RKO (cell line): ENCODE measurements at places on chromosomes 12 and 14.

DNA sequence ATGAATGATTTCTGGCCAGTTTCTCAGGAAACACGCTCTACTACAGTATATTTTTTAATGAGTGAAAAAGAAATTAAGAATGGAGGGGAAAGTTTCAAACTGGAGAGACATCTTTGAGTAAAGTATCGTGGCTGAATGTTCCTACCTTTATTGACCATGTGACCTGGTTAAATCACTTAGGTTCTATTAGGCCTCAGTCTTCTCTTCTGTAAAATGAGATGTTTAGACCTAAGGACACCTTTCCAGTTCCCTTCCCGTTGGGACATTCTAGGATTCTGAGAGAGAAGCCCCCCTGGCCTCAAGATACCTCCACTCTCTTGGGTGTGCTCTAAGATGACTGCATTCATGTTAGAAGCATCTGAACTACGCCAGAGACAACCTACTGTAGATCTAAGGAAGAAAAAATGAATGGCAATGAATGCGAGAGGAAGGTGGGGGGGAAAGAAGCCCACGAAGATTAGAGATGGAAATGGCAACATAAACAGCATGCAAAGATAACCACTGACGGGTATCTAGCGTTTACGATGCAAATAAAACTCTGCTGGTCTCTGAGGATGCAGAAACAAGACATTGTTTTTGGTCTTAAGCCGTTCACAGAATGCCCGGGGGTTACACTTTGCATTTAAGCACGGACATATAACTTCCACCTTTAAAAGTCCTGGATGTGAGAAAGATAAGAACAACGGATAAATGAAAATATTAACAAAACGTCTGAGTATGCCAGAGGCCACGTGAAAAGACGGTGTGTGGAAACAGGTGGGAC is 599 bp upstream of the CPSF6 start:
- DNase-seq = no peak

DNA sequence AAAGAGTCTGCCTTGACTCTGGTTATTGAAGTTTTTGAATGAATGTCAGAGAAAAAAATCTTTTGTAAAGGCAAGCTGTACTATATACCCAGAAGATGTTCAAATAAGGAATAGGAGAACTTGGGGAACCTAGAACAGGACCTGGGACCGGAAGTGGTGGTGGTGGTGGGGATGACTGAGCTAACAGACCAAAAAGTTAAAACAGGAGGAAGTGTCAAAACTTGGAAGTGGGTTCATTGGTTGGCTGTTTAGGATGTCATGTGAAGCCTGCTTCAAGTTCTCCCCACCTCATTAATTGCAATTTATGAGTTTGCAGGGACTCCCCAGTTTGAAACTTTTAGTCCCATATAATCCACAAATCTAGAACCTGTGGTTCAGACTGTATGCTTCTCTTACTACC is 26.2 kb downstream of the PLXNC1 start:
- no peak for DNase-seq

DNA sequence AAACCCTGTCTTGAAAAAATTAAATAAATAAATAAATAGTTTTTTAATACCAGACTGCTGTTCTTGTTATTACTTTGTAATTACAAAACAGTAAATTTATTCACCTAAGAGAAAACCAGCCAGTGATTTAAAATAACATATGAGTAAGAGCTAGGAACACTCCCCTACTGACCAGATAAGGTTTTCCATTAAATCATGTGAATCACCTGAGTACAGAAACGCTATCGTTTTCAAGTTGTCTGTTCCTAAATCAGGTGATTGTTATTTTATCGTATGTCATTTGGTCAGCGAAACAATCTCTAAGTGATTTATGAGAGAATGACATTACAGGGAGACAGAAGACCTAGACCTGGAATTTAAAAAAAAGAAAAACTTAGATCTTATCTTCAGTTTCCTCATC is 47.3 kb downstream of the RPS29 start:
- DNase-seq = no peak

DNA sequence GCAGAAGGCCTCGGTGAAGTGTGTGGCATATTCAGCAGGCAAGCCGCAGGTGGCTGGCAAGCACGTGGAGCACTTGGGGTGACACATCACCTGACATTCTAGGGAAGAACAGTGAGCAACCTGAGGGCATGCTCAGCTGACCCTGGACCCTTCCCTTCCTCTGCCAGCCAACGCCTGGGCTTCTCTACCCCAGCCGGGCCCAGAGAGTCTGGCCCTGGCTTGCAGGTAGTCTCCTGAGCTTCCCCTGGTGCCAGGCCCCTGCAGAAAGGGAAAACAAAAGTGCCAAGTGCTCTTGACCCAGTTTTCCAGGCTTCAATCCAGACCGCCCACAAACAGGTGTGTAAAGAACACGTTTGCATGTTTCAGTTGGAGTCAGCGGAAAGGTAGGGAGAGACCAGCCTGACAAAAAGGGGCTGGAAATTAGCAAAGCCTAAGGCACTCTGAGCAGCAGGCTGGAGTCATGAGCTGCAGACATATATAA is 45.7 kb downstream of the PRKAB1 start:
- no peak for DNase-seq

GRCh38 chr12:25962932-25963525 is 4.5 kb downstream of the RASSF8 start:
- no peak for DNase-seq

DNA sequence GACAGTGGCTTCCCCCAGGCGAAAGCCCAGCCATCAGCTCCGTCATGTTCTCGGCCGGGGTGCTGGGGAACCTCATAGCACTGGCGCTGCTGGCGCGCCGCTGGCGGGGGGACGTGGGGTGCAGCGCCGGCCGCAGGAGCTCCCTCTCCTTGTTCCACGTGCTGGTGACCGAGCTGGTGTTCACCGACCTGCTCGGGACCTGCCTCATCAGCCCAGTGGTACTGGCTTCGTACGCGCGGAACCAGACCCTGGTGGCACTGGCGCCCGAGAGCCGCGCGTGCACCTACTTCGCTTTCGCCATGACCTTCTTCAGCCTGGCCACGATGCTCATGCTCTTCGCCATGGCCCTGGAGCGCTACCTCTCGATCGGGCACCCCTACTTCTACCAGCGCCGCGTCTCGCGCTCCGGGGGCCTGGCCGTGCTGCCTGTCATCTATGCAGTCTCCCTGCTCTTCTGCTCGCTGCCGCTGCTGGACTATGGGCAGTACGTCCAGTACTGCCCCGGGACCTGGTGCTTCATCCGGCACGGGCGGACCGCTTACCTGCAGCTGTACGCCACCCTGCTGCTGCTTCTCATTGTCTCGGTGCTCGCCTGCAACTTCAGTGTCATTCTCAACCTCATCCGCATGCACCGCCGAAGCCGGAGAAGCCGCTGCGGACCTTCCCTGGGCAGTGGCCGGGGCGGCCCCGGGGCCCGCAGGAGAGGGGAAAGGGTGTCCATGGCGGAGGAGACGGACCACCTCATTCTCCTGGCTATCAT is 663 bp downstream of the PTGER2 start:
- DNase-seq = no peak

DNA sequence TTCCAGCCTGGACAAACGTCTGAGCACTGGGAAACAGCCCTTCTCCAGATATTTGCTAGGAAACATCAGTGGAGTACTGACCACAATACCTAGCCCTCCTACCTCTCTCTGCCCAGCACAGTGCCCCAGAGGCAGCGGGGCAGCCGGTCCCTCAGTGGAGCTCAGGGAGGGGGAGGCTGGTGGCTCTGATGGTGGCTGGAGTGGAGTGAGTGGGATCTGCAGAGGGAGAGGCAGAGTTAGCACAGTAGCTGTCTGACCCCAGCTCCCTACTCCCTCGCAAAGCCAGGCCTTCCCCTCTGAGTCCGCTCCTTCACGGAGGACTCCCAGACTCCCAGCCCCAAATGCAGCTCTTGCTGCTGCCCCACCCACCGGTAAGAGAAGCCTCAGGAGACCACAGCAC is 30.0 kb downstream of the NCKAP5L start:
- no peak for DNase-seq

GRCh38 chr14:36430662-36431084 is 89.4 kb downstream of the NKX2-1 start:
- no peak for DNase-seq

GRCh38 chr12:91382081-91382543 is 199.5 kb upstream of the DCN start:
- DNase-seq = peak; percentile 68

DNA sequence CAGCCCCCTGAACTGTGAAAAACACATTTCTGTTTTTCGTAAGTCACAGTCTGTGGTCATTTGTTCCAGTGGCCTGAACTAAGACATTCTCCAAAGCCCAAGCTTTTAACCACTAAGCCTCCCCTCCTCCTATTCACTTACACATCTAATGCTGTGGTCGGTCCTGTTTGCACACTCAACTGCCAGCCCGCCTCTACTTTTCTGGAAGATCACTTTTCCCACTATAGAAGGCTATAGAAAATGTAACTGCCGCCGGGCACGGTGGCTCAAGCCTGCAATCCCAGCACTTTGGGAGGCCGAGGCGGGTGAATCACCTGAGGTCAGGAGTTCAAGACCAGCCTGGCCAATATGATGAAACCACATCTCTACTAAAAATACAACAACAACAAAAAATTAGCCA is 524.7 kb upstream of the TMEM132C start:
- DNase-seq = no peak

DNA sequence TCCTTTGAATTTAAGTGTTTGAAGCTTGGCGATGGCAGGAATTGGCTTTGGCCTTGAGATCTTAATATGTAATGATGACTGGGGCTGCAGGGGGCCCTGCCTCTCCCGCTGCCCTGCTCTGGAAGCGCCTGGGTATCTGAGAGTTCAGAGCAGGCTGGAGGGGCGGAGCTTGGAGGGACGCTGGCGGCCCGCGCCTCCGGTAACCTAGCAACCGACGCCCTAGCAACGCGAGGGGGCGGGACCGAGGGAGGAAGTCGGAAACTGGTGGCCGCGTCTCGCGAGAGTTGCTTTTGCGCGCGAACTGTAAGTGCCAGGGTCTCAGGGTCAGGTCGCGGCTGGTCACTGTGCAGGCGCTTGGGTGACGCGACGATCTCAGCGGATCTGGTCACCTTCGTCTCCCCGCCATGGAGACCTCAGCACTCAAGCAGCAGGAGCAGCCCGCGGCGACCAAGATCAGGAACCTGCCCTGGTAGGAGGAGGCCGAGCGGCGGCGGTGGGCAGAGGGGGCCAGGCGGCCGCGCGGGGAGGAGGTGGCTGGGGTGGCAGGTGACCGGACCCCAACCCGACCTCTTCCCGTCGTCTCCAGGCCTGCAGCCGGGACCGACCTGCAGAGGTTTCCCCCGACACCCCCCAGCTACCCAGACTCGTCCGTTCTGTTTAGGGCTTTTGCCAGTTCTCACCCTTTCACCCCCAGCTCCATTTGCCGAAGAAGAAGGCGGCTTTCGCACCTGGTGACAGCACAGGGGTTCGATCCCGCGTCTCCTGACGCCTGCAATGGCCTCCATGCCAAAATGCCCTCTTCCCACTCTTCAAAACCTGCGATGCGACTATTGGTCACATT is at the start of gene RFC5:
TSS of gene RFC5 (plus strand) at position 280 of the 841 bp plus-strand sequence. CDS start at position 405, 125 bp downstream.
- DNase-seq = peak; percentile 97

DNA sequence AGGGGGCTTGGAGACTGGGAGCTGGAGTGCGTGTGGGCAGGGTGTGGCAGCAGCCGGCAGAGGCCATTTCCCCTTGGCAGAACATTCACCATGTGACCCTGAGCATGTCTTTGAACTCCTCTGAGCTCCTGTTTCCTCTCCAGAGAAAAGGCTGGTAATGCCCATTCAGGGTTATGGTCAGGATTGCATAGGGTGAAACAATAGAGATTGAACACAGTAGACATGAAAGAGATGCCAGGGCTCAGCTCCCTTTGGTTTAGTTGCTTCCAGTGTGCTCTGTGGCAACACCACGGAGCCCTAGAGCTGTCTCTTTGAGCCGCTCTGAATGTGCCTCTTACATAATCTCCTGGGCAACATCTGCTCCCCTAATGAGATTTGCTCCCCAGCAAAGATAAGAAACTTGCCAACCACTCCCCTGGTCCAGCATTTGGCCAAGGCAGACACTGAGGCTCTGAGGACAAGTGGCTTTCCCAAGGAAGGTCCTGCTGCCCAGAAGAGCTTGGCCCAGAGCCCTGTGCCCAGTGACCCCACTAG is 4.6 kb downstream of the IFI27 start:
- no peak for DNase-seq
